ENCODE measurements at places on chromosomes 6 and 20.
A peak's percentile ranks its signal among the peaks of the same experiment; 100 is the strongest.

DNA sequence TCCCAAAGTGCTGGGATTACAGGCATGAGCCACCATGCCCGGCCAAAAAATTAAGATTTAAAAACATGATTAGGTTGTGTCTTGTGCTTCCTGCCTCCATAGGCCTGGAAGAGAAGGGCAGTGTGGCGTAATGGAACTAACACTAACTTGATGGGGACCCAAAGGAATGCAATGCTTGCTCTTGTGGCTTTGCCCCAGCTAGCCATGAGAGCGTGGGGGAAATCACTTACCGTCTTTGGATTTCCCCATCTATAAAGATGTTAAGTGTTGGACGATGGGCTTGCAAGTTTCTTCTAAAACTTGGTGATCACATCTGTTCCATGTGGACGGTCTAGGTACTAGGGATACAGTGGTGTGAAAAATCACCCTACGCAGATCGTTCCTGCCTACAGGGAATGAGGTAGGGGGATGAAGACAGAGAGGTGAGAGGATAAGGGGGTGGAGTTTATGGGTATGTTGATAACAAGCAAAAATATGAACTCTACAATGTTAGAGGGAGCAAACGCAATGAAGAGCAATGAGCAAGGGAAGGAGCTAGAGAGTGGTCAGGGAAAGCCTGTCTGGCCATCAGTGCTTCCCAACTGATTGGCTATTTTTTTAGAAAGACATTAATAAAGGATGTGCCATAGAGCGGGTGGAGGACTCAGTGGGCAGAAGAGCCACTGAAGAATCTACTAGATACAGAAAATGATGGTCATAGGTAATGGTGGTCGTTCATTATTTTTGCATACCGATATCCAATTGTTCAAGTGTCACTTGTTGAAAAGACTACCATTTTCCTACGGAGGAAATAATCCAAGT is 165.2 kb downstream of the BCAS1 start:
- no peak for DNase-seq

DNA sequence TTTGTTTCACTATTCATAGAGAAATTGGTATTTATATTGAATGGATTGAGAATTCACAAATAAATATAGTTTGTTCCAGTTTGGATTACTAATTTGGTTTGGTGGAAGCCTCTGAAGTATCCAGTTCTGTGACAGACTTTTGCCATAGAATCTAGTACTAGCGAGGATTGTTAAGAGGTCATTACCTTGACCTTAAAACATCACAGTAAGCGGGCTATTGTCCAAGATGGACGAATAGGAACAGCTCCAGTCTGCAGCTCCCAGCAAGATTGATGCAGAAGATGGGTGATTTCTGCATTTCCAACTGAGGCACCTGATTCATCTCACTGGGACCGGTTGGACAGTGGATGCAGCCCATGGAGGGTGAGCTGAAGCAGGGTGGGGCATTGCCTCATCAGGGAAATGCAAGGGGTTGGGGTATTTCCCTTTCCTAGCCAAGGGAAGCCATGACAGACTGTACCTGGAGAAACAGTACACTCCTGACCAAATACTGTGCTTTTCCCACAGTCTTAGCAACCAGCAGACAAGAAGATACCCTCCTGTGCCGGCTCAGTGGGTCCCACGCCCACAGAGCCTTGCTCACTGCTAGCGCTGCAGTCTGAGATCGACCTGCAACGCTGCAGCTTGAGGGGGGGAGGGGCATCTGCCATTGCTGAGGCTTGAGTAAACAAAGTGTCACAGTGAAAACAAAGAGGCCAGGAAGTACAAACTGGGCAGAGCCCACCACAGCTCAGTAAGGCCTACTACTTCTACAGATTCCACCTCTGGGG is 66.4 kb upstream of the NEDD9 start:
- DNase-seq: peak; percentile 40

DNA sequence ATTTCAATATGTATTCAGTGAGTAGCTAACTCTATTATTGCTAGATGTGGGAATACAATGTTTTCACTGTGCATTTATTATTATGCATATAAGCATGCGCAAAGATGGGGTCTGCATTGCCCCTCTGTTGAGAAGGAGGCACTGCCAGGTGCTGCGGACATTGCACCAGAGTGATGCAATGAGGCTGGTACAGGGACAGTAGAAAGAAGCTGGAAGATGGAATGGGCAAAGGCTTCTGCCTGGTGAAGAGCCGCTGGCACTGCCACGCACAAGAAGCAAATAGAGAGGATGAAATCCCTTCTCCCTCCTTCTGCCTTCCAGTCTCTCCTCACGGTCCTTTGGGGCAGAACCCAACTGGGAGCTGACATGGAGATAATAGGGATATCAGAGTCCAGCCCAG is 154.5 kb upstream of the TNFAIP3 start:
- DNase-seq: no peak

- no peak for DNase-seq
Observed at GRCh38 chr6:136751522-136751956, 40.7 kb downstream of the MAP3K5 start.

DNA sequence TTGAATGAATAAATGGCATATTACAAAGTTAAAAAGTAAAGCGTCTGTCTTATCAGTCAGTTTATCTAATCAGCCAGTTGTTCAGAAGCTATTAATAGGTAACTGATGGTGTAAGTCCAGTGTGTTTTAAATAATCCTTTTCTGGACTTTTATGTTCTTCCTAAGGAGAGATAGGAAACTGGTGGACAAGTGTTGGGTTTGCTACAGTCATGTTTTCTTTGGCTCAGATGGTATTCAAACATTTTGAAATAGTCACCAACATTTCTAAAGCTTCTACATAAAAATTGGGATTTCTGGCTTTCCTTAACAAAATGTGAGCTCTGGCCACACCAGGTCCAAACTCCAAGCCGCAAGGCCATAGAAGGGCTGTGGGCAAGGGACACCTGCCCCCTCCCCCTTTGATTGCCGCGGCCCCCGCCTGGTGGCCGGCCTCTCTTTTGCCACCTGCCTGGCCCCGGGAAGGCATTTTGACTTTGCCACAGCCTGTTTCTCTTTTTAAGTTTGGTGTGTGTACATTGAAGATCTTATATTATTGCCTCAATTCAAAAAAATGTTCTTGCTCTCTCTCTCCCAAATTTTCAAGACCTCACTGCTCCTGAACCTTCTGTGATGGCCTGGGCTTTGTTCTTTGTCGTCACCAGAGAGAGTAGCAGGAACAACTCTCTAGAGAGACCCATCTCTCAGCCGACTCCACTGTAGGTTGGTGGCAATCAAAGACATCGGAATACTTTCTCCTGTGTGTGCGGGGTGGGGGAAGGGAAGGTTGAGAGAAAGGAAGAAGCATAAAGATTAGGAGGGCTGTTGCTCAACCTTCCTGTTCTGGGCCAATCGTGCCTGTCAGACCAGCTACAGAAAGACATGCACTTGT is 84.0 kb upstream of the ZNF217 start:
- peak; percentile 46 for DNase-seq

DNA sequence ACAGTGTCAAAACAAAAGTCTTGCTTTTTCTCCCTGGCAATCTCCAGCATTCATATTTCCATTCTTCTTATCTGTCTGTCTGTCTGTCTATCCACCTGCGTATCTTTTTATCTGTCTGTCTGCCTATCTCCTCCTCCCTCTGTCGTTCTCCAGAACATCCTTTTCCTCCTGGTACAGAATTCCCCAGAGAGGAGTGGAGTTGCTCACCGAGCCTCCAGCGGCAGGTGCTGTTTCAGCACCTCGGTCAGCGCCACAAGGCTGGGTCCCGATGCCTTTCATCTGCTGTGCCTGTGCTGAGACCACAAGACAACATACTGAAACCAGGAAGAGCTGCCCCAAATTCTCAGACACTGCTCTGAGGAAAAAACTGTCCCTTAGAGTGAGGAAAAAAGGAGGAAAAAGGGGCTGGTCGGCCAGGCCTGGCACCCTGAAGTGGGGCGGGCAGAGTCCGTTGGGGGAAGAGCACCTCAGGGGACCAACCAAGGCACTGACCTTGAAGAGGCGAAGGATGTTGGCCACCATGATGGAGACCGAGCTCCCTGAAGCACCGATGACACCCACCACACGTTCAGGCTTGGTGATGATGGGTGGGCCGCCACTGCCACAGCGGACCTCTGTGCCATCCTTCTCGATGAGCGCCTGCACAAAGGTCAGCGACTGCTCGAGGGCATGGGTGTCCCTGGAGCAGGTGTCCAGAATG is 13.3 kb downstream of the GRM4 start:
- peak; percentile 57 for DNase-seq

DNA sequence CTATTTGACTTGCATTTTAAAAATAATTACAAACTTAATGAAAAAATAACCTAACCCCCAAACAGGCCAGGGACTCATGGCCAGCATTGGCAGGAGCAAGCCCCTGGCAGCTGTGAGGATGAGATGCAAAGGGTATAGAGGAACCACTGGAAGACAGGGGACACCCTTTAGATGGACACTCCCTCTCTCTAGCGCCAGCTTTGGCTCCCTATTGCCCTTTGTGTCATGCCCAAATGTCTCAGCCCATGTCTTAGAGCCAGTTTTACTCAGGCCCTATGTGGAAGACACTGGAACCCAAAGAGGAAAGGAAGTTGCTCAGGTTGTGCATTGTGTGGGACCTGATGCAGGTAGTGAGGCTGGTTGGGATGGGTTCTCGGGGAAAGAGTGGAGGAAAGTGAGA is 34.9 kb upstream of the RSPO4 start:
- DNase-seq: no peak
